ENCODE measurements at places on chromosomes 5 and 9. TPM values are rescaled to one million over a fixed set of nuclear protein-coding genes. Genes with fewer than 3 reads are reported as not detected.

Gene IFNA2
- not detected for polyA plus RNA-seq

Gene MYO10
- polyA plus RNA-seq = 27.2 TPM

Gene MYORG
- 16.3 TPM for polyA plus RNA-seq

Gene CDH9
- not detected for polyA plus RNA-seq

Gene ENTR1
- 29.3 TPM for polyA plus RNA-seq

Gene ARID3C
- polyA plus RNA-seq = not detected

Gene TMEM250
- 21.1 TPM for polyA plus RNA-seq

Gene OSTF1
- polyA plus RNA-seq = 15.8 TPM

Gene EDIL3
- 11.6 TPM for polyA plus RNA-seq

Gene PCDHAC2
- 0.67 TPM for polyA plus RNA-seq

Gene TEK
- polyA plus RNA-seq = 14.0 TPM

DNA sequence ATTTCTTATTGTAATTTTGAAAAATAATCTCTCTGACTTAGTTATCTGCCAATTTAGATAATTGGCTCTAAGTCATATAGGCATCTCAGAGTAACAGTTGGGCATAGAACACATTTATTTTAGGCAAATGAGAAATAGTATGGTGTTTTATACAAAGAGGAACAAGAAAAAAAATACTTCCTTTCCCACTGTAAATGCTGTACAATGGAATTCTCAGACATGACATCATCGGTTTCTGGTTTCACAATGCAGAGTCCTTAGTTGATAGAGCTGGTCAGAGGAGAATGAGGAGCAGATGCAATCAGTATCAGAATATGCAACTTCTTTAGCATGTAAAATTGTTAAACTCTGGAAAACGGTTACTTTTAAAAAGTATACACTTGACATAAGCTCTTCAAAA, 49.4 kb downstream of the PLK2 start:
- DNase-seq = peak; percentile 28

GRCh38 chr5:126514131-126514557, 80.9 kb downstream of the ALDH7A1 start:
- DNase-seq = no peak

DNA sequence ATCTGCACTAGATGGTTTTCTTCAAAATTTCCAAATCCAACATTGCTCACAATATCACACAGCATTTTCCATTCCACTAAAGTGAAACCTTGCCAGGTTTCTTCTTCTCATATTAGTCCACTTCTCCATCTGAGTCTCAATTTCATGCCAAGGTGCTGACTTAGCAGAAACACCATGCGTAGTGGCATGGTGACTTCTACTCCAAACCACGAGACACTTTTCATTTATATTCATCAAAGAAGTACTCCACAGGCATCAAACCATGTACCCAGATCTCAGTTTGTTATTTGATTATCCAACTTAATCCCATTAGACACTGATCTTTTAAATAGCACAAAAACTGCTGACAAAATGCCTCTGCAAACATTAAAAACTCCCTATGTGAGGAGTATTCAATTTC, 233.4 kb upstream of the ITGA1 start:
- DNase-seq = no peak

GRCh38 chr5:113742639-113743038, 229.1 kb downstream of the YTHDC2 start:
- no peak for DNase-seq

DNA sequence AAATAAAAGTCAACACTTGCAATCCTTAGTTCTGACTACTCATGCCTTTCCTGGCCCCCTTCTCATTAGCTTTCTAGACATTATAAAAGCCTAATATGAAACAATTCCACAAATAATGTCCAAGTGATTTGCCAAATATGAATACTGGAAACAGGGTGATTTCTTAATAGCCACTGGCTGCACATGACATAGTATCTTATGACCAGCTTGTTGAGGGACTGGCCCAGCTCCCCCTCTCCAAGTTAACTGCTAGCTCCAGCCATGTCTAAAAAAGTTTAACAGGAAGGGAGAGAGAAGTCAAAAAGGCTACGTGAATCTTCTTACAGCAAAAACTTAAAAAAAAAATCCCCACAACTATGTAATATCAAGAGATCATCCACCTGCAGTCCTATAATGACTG, 1.5 kb downstream of the CERT1 start:
- DNase-seq = no peak

DNA sequence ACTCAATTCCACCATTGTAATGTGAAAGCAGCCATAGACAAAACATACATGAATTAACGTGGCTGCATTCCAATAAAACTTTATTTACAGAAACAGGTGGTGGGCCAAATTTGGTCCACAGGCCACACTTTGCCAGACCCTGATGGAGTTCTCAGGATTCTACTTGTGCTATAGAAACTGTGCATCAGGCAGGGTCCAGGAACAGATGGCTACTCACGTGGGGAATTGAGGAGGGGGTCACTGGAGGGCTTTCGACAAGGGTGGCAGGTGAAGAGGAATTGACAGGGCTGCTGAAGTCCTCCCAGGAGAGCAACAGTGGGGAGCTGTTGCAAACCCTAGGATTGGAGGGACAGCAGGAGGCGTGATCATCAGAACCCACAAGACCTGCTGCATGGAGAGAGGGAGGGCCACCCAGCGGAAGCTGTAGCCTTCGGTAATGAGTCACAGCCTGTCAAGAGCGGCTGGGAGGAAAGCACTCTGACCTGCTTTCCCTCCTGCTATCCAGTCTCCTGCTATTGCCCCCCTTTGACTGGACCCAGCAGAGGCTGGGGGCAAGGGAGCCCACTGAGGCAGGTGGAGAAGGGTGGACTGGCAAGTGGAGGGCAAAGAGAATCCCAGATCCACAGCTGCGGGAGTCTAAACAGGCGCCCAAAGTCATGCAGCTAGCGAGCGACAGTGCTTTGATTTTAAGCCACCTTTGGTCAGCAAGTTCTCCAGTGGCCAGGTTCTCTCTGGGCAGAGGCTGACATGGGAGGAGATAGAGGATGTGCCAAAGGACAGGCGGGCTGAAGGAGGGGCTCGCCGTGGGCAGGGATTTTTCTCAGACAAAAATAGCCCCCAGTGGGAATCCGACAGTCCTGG, 138.3 kb upstream of the SMIM23 start:
- DNase-seq = no peak

- no peak for DNase-seq
Measured at GRCh38 chr5:95406426-95407090, 15.4 kb downstream of the FAM81B start.

GRCh38 chr9:98367371-98367900, 112.0 kb upstream of the TBC1D2 start:
- no peak for DNase-seq

GRCh38 chr5:172749881-172750633, 20.9 kb downstream of the DUSP1 start:
- no peak for DNase-seq

- DNase-seq = no peak
Measured at GRCh38 chr5:66897356-66897755, 299.2 kb downstream of the CD180 start.

DNA sequence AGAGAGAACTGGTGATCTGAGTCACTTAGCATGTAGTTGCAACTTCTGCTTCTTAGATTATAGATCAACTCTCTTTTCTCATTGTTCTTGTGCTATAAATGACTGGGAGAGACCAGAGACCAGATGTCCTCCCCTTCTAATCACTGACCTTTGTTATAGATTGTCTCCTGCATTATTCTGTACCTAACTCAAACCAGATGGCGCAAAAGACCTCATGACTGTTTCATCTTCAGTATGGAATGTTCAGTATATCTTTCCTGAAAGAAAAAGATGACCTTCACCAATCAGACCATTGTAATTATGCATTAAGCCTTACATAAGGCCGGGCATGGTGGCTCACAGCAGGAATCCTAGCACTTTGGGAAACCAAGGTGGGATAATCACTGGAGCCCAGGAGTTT, 30.5 kb upstream of the ADAM19 start:
- DNase-seq = no peak

DNA sequence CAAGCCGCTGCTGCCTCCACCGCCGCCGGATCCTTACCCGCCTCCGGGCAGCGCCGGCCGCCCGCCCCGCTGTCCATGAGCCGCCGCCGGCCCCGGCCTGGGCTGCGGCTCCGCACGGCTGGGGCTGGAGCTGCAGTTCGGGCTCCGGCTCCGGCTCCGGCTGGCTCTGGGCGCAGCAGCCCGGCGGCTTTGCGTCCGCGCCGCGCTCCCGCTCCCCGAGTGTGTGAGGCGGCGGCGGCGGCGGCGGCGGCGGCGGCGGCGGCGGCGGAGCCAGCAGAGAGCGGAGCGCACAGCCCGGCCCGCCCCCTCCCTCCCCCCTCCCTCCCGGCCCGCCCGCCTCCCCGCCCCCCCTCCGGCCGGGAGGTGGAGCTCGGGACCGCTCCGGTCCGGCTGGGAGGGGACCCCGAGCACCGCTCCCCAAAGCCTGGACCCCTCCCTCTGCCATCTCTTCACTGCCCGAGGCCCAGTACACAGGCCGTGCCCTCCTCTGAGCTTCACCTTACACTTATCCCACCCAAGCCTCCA, at the start of gene PCDH1:
Gene PCDH1, minus strand, starts transcription at position 225 of the 525 bp plus-strand sequence. Its CDS starts 148 bp downstream, at position 77.
- no peak for DNase-seq

- no peak for DNase-seq
Measured at GRCh38 chr5:179759581-179760551, 27.2 kb downstream of the MAML1 start.

DNA sequence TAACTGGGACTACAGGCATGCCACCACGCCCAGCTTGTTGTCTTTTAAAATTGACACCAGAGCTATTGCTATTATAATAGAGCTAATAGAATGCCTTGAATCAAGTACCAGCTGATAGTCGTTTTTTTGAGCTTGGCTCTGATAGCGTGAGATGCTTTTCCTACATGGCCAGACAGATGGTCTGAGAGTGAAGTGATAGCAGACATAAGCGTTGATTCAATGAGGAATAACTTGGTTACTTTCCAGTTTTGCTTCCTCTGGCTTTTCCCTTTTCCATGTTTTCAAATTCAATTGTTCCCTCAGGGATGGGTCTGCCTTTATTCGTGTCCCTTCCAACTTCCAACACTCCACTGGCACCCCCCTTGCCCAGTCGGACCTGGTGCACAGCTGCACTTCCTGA, 15.4 kb downstream of the AGXT2 start:
- no peak for DNase-seq

- no peak for DNase-seq
Measured at GRCh38 chr9:122091682-122092592, 1.2 kb downstream of the TTLL11 start.

DNA sequence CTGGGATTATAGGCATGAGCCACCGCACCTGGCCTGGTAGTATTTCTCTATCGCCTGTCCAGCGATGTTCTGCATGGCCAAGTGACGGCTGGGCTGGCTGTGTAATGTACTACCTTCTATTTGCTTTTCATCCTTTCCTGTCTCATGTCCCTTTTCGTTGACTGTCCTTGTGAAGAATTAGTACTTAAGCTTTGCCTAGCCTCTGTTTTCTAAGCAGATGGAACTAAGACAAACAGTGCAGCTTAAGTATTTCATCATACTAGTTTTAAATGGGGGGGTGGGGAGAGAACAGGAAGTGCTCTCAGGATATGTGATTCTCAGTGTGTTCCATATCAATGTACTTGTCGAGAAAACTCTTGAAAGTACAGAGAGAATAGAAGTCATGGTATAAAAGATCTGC, 31.7 kb upstream of the CCL21 start:
- no peak for DNase-seq

DNA sequence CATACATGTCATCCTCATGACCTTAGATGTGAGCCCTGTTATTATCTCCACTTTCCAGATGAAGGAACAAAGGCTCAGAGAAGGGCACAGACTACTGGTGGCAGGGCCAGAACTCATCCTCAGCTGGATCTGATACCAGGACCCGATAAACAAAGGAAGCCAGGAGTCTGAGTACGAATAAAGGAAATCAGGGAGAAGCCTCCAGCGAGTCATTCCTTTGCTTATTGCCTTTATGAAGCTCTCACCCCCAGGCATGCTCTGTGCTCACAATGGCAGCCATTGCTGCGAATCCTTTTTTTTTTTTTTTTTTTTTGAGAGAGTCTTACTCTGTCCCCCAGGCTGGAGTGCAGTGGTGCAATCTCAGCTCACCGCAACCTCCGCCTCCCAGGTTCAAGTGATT, 130.1 kb downstream of the GAPVD1 start:
- DNase-seq = no peak
